ENCODE measurements at places on chromosomes 3 and 15.

DNA sequence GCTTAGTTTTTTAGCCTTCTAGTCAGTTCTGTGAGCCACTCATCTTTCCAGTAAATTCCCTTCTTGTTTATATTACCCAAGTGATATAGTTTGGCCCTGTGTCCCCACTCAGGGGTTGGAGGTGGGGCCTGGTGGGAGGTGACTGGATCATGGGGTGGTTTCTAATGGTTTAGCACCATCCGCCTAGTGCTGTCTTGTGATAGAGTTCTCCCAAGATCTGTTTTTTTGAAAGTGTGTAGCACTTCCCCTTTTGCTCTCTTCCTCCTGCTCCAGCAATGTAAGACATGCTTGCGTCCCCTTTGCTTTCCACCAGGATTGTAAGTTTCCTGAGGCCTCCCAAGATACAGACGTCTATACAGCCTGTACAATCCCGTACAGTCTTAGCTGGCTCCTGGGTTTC lies 53.7 kb upstream of the INO80 start:
- DNase-seq = no peak

DNA sequence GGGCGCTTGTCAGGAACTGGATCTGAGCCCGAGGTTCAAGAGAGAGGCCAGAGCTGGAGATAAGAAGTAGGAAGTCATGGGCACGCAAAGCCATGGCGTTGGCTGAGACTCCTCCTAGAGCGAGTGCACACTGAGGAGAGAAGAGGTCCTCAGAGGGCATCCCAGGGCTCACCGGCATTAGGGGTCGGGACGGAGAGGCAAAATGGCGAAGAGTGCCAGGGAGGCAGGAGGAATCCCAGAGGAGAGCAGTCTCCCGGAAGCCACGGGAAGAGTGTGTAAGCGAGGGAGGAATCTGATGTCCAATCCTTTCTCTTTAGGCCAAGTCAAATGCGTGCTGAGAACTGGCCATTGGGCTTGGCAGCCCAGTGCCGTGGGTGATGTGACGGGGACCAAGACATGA lies 24.0 kb downstream of the EFCC1 start:
- DNase-seq = no peak

DNA sequence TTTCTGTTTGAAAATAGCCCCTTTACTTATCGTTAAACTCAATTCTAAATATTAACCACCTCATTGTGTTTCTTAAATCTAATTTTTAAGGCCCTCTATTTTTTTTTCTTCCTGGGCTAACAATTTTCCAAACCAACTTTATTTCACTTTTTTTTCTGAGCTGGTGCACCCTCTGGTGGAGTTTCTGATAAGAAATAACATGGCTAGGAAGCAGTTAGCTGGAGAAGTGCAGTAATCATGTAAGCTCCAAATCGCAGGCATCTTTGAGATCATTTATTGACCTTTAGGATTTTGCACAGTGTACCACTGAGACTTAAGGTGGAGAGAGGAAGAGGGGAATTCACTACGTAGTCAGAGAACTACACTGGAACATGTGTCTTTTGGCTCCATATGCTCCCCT lies 6.4 kb downstream of the TMEM207 start:
- DNase-seq = no peak

DNA sequence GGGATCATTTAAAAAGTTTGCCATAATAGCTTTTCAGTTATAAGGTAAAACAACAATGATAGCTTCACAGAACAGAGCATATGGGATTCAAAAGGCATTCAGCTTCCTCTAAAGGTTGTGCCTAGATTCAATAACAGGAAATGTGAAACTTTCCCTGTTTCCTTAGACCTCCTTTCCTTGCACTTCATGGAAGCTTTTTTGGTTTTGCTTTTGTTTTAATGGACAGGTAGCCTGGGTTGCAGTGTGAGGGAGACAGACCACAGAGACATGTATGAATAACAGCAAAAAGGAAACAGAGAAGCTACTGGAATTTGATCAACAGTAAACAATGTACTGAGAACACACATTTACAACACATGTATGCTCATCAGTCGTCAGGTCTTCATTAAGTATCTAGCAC lies 2.3 kb upstream of the TNFAIP8L3 start:
- no peak for DNase-seq

DNA sequence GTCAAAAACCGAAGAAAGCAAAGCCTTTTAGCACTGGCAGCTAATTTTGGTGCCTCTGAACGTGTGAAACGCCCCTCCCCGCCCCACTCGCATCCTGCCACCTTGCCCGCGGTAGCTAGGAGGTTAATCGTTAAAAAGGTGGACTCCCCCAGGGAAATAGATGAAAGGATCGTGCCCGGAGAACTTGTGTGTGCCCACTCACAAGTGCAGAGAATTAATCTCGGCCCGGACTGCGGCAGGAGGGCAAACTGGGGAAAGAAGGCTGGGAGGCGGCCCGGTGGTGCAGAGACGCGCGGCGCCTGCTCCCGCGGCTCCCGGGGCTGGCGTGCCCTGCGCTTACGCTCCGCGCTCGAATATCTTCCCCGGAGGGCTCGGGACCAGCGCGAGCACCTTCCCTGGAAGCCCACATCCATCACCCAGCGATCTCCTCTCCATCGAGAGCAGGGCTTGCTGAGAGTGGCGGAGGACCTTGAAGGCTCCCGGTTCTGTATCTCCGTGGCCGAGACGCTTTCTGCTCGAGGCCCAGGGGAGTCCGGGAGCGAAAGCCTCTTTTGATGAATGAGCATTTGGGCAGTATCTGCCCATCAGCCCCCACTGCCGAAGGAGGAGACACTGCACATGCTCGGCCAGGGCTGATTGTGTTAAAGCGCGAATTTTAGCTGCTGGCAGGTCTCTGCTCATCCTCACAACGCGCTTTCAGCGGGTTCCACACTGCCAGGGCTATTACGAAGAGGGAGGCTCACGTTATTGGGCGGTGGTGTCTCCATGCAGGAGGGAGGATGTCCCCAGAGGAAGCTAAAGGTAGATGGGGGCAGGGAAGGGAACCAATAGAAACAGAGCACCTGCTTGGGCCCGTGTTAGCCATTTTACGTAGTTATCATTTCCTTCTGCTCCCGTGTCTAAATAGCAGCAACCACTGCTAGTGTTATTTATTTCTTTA lies 1.3 kb upstream of the SPTSSB start:
- DNase-seq = no peak

DNA sequence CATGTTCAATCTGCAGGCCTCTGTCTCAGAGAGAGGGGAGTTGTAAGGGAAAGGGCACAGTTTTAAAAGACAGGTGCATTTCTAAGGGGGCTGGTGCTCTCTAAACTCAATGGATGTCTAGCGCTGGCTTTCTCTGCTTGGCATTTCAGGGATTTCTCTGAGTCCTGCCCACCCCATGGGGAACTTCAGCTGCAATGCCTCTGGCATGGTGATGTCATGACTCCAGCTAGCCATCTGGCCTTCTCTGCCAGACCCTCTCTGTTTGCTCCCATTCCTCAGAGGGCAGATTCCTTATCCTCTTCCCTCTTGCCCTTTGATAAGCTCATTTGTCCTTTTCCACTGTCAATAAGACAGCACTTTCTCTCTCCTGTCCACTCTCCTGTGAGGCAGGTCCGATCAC lies 40.8 kb downstream of the RPLP1 start:
- no peak for DNase-seq

- DNase-seq = no peak
Measured at GRCh38 chr3:30349507-30349906, 256.9 kb upstream of the TGFBR2 start.

DNA sequence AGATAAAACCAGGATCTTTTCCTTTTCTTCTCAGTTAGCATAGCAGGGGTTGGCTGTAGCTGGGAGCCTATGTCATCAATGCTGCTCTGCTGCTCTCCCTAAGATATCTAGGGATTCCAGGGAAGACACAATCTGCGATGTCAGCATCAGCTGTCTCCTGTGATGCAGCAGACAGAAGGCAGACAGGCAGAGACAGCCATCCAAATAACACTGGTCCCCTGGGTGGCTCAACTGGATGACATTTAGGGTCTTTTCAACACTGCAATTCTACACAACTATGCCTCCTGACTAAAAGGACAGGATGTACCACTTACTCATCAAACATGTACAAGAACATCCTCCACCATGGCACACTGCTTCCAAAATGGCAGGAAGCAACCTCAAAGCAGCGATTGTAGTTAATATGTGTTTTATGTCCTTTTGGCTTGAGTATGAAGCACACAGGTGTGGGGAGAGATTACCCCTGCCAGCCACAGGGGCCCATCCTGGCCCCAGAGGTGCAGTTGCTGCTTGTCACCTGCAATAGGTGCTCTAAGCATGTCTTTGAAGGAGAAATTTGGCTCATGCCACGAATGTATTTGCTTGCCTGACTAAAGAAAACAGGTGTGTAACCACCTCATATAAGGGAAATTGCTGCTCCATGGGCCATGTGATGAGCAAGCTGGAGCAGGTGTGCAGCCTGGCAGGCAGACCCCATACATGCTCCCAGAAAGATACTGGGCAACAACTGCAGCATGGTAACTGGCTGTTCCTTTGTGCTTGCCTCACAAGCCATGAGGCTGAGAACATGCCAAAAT lies 357.8 kb downstream of the VPS13C start:
- no peak for DNase-seq

- DNase-seq = no peak
Measured at GRCh38 chr15:65334586-65335231, 30.2 kb downstream of the RNU5B-1 start.

GRCh38 chr15:74397239-74398068 lies 30.0 kb upstream of the CYP11A1 start:
- no peak for DNase-seq

- DNase-seq = no peak
Measured at GRCh38 chr3:186308549-186308948, 53.5 kb downstream of the DGKG start.

- no peak for DNase-seq
Measured at GRCh38 chr15:67037694-67038093, 27.7 kb upstream of the SMAD3 start.

- DNase-seq = no peak
Measured at GRCh38 chr15:41573396-41573795, 14.4 kb downstream of the TYRO3 start.

GRCh38 chr3:37963635-37964034 lies 27.0 kb upstream of the VILL start:
- DNase-seq = no peak

GRCh38 chr3:190208196-190208595 lies 87.5 kb upstream of the P3H2 start:
- DNase-seq = no peak

- no peak for DNase-seq
Measured at GRCh38 chr3:56806407-56806806, 4.7 kb upstream of the ARHGEF3 start.

DNA sequence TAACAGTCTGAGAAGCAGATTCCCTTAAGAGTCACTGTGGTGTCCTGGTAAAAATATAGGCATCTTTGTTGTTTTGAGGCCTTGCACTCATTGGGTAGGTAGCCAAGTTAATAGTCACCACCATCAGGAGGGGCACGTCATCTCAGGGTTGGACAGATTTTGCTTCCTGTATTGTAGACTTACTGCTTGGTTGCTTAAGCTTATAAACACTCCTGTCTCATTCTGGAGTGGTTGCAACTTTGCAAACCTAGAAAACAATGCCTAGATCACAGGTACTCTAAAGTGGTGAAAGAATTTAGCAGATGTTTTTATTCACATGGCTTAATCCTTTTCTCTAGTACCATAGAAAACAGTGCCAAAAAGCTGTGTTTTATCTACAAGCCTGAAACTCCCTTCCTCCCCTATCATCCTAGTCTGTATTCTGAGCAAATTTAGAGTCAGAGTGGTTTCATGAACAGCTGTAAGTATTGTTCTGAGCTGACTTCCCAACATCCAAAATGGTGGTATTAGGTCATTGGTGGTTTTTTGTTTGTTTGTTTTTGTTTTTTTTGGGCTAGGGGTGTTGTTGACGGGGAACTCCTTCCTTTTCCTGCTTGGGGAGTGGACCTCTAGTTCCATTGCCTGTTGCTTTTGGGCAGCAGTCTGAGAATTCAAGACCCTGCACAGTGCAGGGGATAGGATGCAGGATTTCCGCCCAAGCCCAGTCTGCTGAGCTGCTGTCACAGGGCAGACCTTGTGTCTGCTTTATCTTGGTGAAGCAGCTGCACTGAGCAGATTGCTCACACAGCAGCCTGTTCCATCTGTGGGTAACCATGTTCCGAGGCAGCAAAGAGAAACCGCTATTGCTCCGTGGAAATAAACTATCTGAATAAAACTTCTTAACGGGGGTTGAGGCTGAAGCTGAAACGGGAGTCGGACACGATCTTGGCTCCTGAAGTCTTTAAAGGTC lies 202.0 kb downstream of the AKAP13 start:
- DNase-seq = peak; percentile 43

DNA sequence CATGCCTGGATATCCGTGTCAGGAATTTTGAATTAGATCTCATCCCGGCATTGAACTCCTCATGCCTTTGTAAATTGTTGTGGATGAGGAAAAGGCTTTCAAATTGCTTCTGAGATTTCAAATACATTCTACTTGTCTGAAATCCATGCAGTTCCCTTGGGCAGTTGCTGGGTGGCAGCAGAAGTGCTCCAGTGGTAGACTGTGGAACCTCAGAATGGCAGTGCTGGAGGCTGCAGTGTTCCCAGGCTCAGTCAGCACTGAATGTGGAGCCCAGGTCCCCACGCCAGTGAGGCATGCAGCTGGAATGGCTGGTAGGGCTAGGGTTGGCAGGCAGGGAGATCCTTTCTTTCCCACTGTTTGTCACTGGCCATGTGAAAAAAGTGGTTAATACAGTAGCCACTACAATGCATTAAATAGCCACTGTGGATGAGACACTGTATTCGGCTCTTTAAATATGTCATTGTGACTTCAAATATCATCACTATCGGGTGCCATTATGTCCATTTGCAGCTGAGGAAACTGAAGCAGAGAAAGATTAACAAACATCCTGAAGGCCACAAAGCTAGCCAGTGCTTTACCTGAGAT lies 98.6 kb downstream of the TPRG1 start:
- peak; percentile 24 for DNase-seq

- DNase-seq = no peak
Measured at GRCh38 chr3:144109944-144110343, 138.3 kb downstream of the DIPK2A start.

DNA sequence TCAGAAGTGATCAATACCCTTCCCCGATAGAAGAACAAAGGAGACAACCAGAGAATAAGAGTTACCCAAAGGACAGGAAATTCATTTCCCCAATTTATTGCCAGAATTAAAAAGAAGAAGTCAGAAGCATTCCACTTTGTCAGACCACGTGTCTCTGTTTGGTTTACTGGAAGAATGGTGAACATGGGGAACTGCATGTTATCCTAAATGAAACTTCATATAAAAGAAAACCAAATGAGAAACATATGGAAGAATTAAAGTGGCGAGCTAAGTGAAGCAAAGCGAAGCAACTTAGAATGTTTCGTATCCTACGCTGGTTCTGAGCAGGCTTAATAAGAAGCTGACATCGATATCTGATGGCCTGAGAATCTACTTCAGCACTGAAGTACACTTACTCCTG lies 190.7 kb downstream of the MAGI1 start:
- DNase-seq = no peak

- no peak for DNase-seq
Measured at GRCh38 chr3:34449305-34449704, 650.9 kb downstream of the PDCD6IP start.

- DNase-seq = no peak
Measured at GRCh38 chr15:78726870-78727551, 84.3 kb downstream of the ADAMTS7 start.

- DNase-seq = no peak
Measured at GRCh38 chr3:134608771-134609435, 41.9 kb downstream of the KY start.

- DNase-seq = no peak
Measured at GRCh38 chr3:10628891-10629670, 123.7 kb upstream of the ATP2B2 start.

Data from stimulated activated CD4-positive, alpha-beta T cell treated with anti-CD3 and anti-CD28 coated beads, Interleukin-15, amount 100 ng/mL, for 48 hours (primary cell).